ENCODE measurements at places on chromosomes 5 and 9.

- no peak for DNase-seq
Observed at GRCh38 chr5:33073881-33074327, 362.8 kb downstream of the NPR3 start.

DNA sequence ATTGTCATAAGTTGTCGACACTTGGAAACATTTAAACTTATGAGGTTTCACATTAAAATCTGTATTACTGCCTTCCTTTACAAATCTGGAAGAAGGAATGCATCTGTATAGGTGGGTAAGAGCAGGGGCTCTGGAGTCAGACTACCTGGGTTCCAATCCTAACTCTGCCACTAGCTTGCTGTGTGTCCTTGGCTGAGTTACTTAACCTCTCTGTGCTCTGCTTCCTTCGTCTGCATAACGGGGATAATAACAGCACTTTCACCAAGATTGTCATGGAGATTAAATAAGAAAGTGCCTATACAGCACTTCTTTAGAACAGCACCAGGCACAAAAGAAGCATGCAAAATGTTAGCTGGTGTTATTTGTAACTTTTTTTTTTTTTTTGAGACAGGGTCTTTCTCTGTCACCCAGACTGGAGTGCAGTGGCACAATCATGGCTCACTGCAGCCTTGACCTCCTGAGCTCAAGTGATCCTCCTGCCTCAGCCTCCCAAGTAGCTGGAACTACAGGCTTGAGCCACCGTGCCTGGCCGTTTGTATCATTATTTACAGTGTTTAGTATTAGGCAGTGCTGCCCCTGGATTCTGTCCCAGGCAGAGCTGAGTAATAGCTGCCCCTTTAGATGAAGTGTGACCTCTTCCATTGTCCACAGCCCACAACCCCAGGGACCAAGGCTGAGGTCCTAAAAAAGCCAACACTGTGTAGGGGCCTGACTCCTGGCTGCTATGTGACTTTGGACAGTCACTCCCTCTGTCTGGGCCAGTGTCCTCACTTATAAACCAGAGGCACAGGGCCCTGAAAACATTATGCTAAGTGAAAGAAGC is 25.4 kb upstream of the TTLL11 start:
- no peak for DNase-seq

DNA sequence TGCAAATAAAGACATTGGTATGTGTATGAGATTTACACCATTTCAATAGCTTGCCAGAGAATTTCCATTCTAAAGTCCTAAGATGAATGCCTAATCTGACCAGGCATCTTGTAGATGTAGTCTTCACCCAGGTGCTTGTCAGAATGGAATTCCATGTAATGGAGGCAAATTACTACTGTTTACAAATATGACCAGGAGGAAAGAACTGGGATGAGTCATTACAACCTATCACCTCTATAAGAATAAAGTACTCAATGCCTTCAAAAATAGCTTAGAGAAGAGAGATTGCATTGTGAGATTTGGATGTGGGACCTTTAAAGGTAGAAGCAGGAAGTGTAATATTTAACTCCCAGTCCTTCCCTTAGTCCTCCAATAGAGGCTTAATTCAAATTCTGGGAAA is 507.0 kb upstream of the PTGER4 start:
- no peak for DNase-seq

GRCh38 chr5:74113927-74114326 is 487.9 kb downstream of the ARHGEF28 start:
- no peak for DNase-seq

GRCh38 chr9:4691795-4692194 is 12.4 kb downstream of the CDC37L1 start:
- DNase-seq: no peak

GRCh38 chr9:135959814-135960213 is 1.4 kb downstream of the UBAC1 start:
- DNase-seq: no peak

DNA sequence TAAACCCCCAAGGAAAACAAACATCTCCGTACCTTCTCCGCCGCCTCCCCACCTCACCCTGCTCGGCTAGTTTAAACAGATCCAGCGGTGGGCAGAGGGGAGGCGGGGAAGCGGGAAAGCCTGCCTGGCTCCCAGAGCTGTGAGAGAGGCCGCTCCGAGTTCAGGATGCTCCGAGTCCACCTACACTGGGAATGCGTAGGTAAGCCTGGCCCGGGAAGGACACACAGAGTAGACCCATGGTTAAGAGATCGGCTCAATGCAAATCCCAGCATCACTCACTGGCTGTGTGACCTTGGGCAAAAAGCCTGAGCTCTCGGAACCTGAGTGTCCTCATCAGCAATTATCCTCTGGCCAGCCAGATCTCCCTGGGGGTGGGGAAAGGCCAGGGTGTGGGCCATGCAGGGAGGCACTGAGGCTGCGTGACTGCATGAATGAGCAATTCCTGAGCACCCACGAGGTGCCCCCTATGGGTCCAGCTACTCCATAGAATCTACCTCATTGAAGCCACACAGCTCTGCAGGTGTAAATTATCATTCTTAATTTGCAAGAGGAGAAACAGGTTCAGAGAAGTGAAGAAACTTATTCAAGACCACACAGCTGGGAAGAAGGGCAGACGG is 30.5 kb upstream of the LMX1B start:
- no peak for DNase-seq

DNA sequence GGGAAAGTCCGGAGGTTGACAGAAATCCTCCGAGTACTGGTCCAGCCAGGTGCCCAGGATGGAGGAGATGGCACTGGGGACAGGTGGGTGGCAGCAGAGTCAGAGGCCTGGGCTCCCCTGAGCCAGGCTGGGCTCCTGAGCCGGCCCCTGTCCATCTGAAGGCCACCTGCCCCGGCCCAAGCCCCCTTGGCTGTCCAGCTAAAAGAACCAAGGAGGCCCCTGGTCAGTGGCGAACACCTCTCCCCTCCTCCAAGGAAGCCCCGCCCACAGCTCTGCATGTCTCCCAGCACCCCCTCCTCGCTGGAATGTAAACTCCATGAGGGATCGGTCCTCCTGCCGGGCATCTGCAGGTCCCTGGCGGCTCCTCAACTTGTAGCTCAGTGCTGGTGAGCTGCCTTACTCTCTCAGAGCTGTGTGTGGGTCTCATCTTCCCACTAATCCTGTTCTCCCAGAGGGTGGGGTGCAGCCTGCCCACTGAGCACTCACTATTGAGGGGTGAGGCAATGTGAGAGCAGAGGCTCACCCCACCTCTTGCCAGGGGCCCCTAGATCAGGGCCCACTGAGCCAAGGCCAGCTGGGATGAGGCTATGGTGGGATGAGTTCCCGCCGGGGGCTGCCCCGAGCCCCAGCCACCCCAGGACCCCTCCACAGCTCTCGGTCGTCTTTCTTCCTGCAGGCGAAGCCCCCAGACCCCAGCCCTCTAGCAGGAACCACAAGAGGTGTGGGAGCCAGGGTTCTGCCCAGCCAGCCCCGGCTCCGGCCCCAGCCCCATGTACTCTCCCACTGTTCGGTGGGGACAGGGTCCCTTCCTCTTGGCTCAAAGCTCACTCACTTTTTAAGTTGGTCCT is 12.0 kb downstream of the RALGDS start:
- DNase-seq: no peak

DNA sequence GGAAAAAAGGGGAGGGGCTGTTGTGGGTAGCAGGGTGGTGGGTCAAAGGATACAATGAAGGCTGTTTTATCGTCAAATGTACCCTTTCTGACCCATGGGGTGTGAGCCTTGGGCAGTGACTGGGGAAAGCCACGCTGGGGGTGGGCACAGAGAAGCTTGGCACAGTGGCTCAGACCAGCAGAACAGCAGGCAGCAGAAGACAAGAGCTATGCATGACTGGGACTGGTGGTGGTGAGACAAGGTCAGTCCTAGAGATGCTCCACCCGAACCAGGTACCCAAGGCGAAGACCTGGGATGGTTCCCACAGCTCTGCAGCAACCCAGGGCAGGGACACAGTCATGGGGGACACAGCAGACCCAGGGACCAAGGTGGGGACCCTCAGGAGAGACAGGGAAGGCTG is 38.3 kb downstream of the BICD2 start:
- DNase-seq: no peak

DNA sequence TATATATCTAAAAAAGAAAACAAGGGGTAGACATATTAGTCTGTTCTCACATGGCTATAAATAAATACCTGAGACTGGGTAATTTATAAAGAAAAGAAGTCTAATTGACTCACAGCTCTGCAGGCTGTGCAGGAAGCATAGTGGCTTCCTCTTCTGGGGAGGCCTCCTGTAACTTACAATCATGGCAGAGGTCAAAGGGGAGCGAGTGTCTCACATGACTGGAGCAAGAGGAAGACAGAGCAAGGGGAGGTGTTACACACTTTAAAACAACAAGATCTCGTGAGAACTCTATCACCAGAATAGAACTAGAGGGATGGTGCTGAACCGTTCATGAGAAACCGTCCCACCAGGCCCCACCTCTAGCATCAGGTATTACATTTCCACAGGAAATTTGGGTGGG is 616.8 kb downstream of the TLE4 start:
- DNase-seq: no peak

DNA sequence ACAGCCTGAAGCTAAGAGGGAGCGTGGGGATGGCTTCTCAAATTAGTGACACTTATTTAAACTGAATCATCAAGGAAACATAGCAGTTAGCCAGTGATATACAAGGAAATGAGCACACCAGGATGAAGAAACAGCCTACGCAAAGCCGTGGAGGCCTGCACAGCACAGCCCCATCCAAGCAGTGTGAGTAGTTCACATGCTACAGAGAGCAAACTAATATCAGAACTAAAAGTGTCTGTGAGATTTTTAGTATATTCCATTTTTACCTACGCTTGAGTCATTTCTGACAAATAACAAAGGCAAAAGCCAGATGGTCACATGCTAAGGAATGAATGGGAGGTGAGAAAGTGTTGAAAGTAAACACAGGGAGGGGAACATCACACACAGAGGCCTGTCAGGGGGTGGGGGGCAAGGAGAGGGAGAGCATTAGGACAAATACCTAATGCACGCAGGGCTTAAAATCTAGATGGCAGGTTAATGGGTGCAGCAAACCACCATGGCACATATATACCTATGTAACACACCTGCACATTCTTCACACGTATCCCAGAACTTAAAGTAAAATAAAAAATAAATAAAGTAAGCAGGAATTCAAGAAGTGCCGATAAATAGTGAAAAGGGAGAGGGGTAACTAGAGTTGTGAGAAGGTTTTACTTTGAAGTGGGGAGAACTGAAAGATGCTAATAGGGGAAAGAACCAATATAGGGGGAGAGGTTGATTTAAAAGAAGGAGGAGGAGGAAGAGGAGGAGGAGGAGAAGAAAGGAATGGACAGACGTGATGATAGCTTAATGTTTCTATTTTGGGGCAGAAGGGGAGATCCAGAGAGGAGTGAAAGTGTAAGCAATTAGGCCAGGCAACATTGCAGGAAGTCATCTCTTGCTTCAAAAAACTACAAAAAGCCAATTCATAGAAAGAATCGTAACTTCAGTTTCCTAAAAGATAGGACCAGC is 100.9 kb upstream of the PTGER4 start:
- DNase-seq: no peak

- DNase-seq: no peak
Observed at GRCh38 chr9:135502168-135502872, 1.8 kb downstream of the MRPS2 start.

DNA sequence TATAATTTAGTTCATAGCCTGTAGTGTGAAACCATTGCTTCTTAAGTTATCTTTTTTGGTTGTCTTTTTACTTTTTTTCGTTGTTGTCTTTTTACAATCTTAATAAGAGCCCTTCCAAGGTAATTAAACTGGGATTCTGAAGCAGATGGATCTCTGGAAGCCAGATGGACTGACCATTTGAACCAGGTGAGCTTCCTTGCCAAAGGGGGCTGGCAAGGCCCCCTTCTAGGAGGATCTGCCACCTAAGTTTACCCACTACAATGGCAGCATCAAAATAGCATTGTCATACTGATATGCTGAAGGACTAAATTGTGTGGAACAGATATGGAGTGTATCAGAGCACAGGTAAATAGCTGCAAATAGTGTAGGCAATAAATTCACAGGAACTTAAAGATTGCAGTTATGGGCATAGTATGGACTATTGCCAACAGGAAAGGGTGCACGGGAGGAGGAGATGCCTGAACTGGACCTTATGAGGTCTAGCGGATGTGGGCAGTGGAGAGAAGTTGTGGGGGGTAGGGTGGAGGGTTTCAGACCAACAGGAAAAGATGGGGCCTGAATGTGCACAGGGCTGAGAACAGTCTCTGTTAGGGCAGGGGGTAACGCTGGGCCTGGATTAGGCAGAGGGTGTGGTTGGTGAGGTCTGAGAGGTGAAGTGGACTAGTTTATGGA is 61.5 kb upstream of the CTXN3 start:
- no peak for DNase-seq

- DNase-seq: no peak
Observed at GRCh38 chr5:80569961-80570786, at the start of gene ANKRD34B. ANKRD34B (minus strand) TSS chr5:80570280; CDS start chr5:80560019, 10,261 bp downstream.

DNA sequence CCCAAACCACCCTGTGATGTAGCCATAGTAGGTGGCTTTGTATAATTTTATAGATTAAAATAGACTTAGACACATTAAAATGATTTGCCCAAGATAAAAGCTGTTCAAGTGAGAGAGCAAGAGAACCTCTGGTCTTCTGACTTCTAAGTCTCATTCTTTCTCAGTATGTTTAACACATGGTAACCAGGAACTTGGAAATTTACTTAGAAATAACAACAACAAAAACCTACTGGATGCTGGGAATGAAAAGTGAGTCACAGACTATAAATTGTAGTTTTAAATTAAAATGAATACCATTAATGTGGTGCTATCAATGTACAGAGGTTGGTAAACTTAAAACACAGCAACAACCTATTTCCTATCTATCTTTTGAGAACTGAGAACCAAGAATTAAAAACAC is 30.4 kb downstream of the HMGCR start:
- no peak for DNase-seq

- no peak for DNase-seq
Observed at GRCh38 chr9:114549697-114550330, 37.8 kb upstream of the ATP6V1G1 start.

DNA sequence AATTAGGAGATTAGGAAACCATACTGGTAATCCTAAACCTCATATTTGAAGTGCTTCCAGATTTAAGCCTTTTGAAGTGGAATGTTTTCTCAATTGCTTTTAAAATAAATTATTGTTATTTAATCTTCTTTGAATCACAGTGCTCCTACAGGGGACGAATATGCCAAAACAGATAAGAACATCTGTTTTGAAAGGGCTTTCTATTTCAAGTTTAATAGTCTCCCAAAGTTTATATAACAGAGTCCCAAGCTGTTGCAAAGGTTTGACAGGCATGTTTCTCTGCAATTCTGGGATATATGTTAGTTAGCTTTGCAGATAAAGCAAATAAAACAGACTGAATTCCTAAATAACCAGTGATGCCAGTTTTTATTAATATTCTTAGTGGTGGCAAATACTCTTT is 803.7 kb downstream of the TLE4 start:
- no peak for DNase-seq

GRCh38 chr9:130939405-130940026 is 469 bp upstream of the FIBCD1 start:
- DNase-seq: no peak
